ENCODE measurements at places on chromosomes 7 and 10.

DNA sequence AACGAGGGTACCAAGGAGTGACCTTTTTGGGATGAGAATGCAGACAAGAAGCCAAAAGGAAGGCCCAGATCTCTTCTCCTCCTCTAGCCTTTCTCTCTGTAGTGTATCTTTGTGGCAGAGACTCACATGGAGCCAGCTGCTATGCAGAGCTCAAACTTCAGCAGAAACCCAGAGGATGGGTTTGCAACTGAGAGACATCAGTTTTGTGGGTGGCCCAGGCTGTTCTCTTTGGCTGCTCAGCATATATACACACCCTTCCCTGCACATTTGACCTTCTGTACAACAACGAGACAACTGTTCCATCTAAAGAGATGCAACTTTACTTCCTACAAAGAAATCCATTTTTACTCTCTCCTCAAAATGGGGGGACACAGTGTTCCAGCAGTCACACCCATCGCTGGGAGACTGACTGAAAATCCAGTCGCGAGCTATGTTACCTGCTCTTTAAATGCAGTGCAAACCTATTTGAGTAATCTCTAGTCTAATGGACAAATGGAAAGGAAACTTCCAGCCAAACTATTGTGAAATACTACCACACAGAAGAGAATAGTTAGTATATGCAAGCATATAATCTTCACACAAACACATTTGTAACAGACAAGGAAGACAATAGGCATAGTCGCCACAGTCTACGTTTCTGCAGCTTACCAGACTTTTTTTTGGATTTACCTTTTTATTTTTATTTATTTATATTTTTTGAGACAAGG lies 51.2 kb downstream of the GTF2I start:
- H3K27me3 ChIP-seq = no peaks in the 10 kb centered on the region
- peaks cover 3% of the 10 kb centered on the region for H3K4me1 ChIP-seq
- H3K36me3 ChIP-seq = peaks cover 5% of the 10 kb centered on the region
- peak overlapping the region; percentile 69 for H3K27ac ChIP-seq
- DNase-seq = no peak
- H3K4me3 ChIP-seq = no peak overlapping the region

- H3K4me3 ChIP-seq = peak overlapping the region; percentile 69
- H3K27me3 ChIP-seq = no peaks in the 10 kb centered on the region
- no peak for DNase-seq
- peaks cover 43% of the 10 kb centered on the region for H3K4me1 ChIP-seq
Measured at GRCh38 chr10:70578371-70578947, 24.1 kb downstream of the PRF1 start.

GRCh38 chr10:75507469-75507868 lies 76.0 kb downstream of the LRMDA start:
- no peaks in the 10 kb centered on the region for H3K36me3 ChIP-seq
- H3K4me1 ChIP-seq = peaks cover 4% of the 10 kb centered on the region
- no peak for DNase-seq
- H3K27ac ChIP-seq = no peak overlapping the region

DNA sequence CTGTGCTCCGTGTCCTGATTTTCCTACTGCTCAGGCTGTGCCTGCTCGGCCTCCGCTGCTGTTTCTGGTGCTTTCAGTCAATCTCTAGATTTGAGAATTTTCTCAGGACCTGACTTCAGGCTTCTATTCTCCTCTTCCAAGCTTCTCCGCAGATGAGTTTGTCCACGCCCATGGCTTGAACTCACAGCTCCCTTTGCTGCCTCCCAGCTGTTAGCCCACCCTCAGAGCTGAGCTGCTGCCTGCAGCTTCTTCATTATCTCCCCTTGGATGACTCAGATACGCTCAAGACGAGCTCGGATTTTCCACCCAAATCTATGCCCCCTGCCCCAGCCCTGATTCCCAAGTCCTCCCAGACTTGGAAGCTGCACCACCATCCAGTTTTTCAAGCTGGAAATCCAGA lies 104.7 kb downstream of the FGFR2 start:
- no peaks in the 10 kb centered on the region for H3K4me1 ChIP-seq
- DNase-seq = no peak
- no peaks in the 10 kb centered on the region for H3K36me3 ChIP-seq
- H3K27ac ChIP-seq = no peak overlapping the region
- no peak overlapping the region for H3K4me3 ChIP-seq
- H3K27me3 ChIP-seq = peaks cover 6% of the 10 kb centered on the region

GRCh38 chr10:104336821-104337467 lies 1.3 kb downstream of the ITPRIP start:
- H3K27ac ChIP-seq = peak overlapping the region; percentile 97
- H3K4me3 ChIP-seq = peak overlapping the region; percentile 98
- peaks cover 5% of the 10 kb centered on the region for H3K27me3 ChIP-seq
- no peaks in the 10 kb centered on the region for H3K36me3 ChIP-seq
- DNase-seq = no peak

GRCh38 chr7:23810099-23810498 lies 100.1 kb downstream of the STK31 start:
- no peak for DNase-seq
- no peaks in the 10 kb centered on the region for H3K27me3 ChIP-seq
- no peak overlapping the region for H3K27ac ChIP-seq
- H3K36me3 ChIP-seq = no peaks in the 10 kb centered on the region
- H3K4me3 ChIP-seq = no peak overlapping the region

DNA sequence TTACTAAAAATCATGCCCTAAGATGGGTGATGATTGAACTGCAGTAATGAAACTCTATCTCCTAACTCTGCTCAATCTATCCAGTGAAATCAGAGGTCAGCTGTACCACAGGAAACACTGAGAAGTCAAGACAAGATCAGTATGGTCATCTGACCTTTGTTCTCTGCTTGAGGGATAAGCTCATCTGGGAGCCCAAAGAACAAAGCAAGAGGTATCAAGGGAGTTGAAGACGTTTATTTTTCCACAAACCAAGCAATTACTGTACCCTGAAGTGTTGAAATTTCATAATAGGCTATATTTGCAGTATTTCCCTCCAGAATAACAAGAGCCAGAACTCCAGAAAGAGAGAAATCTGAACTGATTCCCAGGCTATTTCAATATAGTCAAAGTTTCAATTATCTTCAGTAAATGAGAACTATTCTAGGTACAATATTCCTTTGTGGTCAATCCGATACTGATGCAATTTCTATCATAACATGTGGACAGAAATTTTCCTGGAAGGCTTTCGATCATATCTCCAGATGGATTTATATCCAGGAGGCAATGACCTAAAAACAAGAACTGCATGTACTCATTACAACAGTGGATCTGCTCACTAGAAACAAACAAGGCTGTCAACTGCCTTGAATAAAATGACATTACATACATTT lies 345.3 kb downstream of the TNS3 start:
- no peaks in the 10 kb centered on the region for H3K27me3 ChIP-seq
- H3K36me3 ChIP-seq = no peaks in the 10 kb centered on the region
- H3K27ac ChIP-seq = no peak overlapping the region
- no peak overlapping the region for H3K4me3 ChIP-seq
- DNase-seq = no peak

DNA sequence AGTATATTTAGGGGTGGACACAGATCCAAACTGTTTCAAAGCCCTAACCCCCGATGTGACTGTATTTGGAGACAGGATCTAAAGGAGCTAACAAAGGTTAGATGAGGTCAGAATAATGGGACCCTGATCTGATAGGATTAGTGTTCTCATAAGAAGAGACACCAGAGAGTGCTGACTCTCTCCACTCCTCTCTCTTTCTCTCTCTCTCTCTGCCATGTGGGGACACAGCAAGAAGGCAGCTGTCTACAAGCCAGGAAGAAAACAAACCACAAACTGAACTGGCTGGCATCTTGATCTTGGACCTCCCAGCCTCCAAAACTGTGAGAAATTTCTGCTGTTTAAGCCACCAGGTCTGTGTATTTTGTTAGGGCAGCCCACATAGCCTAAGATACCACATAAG lies 84.7 kb upstream of the KDM7A start:
- no peak for DNase-seq
- no peaks in the 10 kb centered on the region for H3K27me3 ChIP-seq
- H3K4me1 ChIP-seq = peaks cover 32% of the 10 kb centered on the region
- no peaks in the 10 kb centered on the region for H3K36me3 ChIP-seq

DNA sequence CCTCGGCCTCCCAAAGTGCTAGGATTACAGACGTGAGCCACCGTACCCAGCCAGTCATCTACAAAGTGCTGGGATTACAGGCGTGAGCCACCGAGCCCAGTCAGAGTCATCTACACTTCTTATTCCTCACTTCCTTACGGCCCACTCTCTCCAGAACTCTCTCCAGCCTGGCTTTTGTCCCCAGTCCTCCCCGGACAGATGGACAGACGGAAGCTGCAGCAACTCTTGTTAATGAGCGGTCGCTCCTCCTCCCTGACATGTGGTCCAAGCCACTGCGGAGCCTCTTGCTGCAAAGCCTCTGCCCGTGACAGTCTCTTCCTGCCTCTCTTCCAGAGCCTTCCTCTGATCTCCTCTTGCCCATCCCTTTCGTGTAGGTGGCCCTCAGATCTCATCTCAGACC lies 45.9 kb downstream of the TMEM270 start:
- peaks cover 2% of the 10 kb centered on the region for H3K36me3 ChIP-seq
- H3K4me1 ChIP-seq = peaks cover 2% of the 10 kb centered on the region
- no peak overlapping the region for H3K4me3 ChIP-seq
- no peak overlapping the region for H3K27ac ChIP-seq
- no peak for DNase-seq
- peaks cover 25% of the 10 kb centered on the region for H3K27me3 ChIP-seq

- no peak overlapping the region for H3K27ac ChIP-seq
- peak overlapping the region; percentile 89 for H3K4me3 ChIP-seq
- peaks cover 13% of the 10 kb centered on the region for H3K36me3 ChIP-seq
- no peak for DNase-seq
- peaks cover 86% of the 10 kb centered on the region for H3K27me3 ChIP-seq
- H3K4me1 ChIP-seq = peaks cover 11% of the 10 kb centered on the region
Measured at GRCh38 chr10:71395621-71396020, 1.1 kb upstream of the CDH23 start.

- H3K27me3 ChIP-seq = no peaks in the 10 kb centered on the region
- peak overlapping the region; percentile 8 for H3K27ac ChIP-seq
- H3K4me3 ChIP-seq = no peak overlapping the region
- no peak for DNase-seq
- H3K36me3 ChIP-seq = peaks cover 6% of the 10 kb centered on the region
- H3K4me1 ChIP-seq = peaks cover 12% of the 10 kb centered on the region
Measured at GRCh38 chr7:105198223-105198622, 184.2 kb downstream of the KMT2E start.

DNA sequence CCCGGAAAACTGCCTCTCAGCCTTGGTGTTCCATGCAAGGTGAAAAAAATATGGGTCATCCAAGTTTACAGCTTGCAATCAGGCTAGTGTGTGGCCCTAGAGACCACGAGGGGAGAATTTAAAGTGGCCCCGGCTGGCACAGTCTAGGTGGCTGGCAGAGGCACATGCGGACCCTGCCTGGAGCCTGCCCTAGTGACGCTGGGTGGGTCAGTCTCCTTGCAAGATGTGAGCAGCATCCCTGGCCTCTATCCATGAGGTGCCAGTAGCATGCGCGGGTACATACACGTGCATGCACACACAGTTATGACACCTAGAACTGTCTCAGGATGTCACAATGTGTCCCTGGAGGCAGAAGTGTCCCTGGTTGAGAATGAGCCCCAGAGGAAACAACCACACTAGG lies 22.4 kb upstream of the ZNF716 start:
- no peak for DNase-seq
- H3K36me3 ChIP-seq = no peaks in the 10 kb centered on the region
- no peaks in the 10 kb centered on the region for H3K27me3 ChIP-seq
- H3K4me3 ChIP-seq = no peak overlapping the region
- H3K4me1 ChIP-seq = no peaks in the 10 kb centered on the region

DNA sequence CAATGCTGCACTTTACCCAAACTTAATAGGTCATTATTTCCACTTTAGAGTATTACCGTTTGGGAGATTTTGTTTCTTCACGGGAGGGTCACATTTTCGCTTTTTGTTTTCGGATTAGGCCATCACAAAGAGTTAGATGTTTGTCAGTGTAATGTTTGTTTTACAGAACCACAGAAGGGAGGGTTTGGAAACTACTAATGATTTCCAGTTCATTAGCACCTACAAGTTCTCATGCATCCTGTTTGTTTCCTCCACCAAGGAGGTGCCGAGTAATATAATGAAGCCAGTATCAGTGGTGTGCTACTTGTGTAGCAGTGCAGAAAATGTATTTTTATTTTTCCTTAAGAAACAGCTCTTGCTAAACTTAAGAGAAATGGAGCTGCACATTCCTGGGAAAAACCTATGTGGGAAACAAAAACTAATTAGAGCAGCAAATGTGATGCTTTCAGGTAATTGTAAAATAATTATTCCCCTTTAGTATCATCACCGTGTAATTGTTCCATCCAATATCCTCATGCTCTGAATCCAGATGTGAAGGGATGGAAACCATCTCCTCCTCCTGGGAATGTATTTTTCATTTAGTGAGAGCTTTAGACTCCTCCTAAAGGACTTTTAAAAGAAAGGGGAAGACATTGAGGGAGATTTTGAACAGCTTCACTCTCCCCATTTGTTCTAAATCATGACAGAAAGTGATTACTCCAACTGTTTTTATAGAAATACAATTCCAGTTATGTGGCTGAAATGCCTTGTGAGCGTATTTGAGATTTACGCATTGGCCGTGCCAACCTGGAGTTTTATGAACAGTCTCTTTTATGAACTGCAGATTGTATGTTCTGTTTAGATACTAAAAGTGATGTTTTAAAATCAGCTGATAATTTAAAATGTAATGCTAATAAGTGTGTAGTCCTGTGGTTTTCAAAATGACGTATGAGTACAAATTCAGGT lies 5.6 kb downstream of the CELF2 start:
- H3K4me3 ChIP-seq = no peak overlapping the region
- H3K4me1 ChIP-seq = peaks cover 7% of the 10 kb centered on the region
- peaks cover 58% of the 10 kb centered on the region for H3K27me3 ChIP-seq

DNA sequence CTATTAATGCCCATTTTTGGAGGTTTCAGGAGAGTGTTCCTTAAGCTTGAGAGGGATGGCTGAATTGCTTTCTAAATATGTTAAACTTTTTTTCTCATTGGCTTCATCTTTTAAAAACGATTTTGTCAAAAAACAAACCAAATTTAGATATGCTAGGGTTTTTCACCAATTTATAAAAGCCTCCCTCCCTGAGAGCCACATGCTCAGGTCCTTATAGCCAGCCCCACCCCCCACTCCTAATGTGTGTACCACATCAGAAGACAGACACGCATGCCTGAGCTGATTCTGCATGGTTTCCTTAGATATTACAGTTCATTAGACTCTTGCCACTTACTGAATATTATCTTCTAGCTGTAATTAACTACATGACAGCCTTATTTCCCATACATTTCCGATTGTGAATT lies 2.0 kb downstream of the CUL1 start:
- H3K27ac ChIP-seq = peak overlapping the region; percentile 92
- peaks cover 54% of the 10 kb centered on the region for H3K4me1 ChIP-seq
- H3K4me3 ChIP-seq = peak overlapping the region; percentile 98
- no peaks in the 10 kb centered on the region for H3K27me3 ChIP-seq
- H3K36me3 ChIP-seq = no peaks in the 10 kb centered on the region

DNA sequence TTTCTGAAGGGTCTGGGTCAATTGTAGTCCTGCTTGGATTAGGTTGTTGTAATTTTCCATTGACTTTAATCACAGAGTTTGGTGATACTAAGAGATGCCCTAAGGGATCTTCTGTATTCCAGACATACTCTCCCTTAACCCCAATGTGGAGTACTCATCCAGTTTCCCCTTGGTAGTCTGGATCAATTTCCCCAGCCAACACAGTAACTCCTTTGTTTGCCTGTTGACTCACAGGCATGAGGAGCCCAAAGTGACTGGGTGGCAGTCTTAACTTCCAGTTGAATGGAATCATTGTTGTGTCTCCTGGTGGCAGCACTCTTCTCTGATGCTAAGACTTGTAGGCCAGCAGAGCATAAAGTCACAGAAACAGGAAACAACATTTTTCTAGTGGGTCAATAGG lies 41.5 kb upstream of the PIK3CG start:
- no peaks in the 10 kb centered on the region for H3K27me3 ChIP-seq
- no peaks in the 10 kb centered on the region for H3K36me3 ChIP-seq

All from T-helper 17 cell (primary cell).